ENCODE measurements at places on chromosomes 6 and 20.

DNA sequence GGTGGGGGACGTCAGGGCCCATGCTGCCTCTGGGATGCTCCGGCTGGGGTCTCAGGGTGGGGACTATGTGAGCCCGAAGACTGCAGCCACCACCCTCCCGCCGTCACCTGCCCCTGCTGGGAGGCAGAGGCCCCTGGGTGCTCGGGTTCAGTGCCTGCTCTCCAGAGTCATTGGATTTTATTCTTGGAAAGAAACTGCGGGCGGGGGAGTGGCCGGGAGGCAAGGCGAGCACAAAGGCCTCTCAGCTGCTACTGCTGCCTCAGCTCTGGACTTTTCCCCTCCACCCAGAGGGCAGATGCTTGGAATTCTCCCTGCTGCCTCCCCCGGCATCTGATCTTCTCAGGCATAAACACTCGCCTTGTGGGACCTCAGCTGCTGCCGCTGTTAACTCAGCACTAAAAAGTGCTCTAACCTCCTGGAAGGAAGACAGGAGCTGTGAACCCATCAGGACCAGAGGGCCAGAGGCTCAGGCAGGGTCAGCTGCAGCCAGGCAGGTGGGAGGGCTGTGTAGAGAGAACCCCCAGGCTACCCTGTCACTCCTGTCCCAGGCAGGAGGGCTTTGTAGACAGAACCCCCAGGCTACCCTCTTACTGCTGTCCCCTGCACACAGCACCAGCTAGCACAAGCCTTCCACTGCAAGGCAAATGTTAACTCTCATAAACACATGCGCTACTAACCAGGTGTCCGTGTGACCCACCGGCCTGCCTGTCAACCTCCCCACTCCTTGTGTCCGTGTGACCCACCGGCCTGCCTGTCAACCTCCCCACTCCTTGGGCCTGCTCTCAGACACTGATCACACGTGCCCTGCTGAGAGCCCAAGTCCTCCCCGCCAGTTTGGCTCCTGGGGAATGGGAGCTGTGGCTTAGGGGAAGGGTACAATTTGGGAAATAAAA, 9.4 kb upstream of the FRMD1 start:
- no peak for DNase-seq

- DNase-seq, result no peak
Observed at GRCh38 chr6:39102821-39103136, 12.2 kb downstream of the SAYSD1 start.

DNA sequence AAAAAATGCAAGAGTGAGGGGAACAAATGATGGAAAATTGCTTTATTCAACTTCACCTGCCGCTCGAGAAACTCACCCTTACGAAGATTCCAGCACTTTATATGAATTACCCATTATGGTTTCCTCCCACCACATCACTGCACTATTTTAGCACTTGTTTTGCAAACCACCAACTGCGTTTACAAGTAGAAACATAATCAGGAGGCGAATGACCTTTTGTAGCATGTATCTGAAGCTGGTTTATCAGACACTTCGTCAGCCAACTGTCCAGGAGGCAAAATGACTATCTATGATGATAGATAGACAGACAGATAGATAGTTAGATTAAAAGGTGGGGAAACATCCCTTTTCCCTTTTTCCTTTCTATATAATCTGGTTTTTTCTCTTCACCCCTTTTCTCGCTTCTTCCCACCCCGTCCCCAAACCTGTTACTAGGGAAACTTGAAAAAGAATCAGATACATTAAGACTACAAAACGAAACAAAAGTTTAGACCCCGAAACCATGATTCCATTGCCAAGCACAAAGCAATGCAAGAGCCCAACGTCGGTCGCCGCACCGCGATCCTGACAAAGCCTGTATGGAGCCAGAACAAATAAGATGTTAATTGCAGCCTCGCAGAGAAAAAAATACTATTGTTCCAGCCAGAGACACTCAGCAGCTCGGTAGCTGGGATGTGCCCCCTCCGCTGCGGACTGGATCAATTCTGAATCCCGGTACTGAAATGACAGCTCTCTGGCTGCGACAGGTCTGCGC, 933 bp upstream of the ADGRB3 start:
- DNase-seq, result peak; percentile 57

- DNase-seq, result peak; percentile 6
Observed at GRCh38 chr6:128725271-128726233, 157.4 kb upstream of the LAMA2 start.

DNA sequence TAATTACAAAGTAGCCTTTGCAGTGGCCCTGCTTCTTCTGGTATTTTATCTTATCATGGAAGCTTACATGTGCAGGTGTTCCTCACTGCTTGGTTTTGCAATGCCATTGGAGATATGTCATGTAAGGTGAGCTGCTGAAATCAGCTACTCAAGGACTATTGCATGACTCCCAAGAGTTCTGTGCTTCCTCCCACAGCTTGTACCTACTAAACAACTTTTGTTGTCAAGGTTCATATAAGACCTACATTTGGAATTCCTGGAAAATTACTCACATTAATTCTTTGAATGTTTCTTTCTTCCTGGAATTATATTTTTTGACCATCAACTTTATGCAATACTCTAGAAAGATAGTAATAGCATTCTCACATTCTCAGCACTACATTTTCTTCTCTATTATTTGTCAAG, 427.5 kb upstream of the HSF2 start:
- DNase-seq, result no peak

- DNase-seq, result peak; percentile 80
Observed at GRCh38 chr20:23205611-23206041, 119.5 kb upstream of the CD93 start.

DNA sequence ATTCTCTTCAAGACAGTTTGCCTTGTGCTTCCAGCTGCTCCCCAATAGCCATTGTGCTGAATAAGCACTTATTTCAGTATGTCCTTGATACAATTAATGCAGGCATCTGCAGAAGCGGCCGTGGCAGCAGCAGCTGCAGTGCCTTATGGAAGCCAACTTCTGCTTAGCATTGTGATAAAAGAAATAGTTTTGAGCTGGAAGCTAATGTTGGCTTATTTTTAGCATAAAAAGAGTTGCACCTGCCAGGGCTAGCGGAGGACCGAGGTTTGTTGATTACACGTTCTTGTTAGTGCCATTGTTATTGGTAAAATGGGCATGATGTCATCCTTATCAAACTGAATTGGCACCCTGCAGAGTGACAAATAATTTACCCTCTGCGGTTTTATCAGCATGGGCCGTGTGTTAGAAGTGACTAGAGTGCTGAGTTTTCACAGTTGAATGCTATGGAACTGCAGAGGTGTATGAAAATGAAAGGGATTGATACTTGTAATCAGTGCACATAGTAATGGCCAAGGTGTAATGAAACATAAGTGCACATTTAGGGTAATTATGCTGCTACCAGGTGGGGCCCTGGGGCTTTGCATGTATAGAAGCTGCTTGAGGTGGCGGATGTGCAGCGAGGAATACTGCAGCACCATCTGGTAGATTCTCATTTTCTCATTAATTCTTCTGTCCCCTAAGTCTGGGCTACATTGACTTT, 334.3 kb downstream of the CDKAL1 start:
- no peak for DNase-seq

DNA sequence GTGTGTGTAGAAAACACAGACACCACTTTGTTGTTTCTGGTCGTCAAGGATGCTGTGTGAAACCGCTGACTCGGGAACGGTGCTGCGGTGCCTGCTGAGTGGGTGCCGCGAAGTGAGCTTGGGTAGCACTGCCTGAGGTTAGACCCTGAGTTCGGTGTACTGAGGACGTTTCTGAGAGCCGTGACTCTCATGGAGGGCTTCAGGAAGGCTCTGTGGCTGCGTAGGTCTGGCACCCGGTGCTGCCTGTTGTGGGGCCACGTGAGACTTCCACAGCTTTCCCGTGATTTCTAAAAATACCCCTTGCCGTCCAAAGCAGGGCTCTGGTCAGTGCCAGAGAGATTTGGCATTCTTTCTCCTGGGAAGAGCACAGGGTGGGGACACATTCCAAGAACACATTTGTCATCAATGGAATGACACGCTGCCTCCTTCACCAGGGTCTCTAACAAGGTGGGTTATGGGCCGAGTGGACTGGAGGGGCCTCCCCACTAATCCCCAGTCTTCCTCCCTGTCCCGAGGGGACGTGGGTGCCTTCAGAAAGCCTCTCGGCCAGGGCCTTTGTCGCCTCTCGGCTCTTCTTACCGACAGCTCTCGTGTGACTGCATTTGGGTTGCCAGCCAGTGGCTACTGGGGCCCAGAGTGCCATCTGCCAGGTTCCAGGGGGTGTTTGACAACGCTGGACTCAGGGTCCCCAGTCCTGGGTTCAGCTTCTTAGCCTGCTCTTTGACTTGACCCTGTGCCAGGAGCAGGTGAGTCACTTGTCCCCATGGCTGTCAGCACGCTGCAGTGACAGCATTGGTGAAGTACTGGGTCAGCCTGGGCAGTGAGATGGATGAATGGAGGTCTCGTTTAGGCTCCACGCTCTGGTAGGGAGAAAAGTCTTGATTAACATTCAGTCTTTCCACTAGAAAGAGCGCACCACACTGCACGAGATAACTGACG, 62.2 kb downstream of the SYNJ2 start:
- DNase-seq, result peak; percentile 38

DNA sequence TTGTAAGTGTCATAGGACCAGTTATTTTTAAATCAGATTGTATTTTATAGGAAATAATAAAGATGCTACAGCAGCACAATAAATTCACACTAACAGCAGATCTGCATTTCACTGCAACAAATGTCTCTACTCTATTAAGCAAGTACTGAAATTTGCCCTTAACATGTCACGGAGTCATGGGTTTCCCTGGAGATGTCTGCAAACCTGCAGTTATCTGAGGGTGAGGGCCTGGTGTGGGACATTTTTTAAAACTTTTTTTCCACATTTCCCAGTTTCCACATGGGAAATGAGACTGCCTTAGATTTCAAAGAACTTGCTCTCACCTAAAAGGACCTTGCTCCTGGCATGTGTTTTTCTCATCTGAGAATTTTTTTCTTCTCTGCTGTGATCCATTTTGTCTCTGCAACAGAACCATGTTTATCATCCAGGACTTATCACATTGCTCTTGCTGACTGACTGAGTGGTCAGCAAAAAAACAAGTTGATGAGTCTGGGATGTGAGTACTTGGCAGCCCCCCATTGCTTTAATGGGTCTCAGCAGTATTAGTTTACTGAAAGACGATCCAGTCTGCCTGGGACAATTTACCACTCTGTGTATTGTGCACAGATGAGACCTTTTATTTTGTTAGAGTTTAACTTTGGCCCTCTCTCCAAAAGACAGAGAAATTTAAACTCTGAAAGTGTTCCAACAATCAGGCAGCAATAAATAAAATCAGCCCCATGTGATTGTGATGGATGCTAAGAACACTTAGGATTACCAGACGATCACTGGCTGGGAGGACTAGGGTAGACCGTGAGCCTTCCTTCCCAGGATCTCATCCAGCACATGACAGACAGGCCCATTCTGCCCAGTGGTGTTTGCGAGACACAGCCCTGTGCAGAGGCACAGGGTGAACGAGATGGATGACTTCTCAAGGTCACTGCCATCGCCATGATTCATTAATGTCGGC, 268.8 kb downstream of the BTBD9 start:
- DNase-seq, result no peak
